ENCODE measurements at places on chromosomes 1 and 21.

GRCh38 chr1:30514137-30514654 is 209.2 kb downstream of the MATN1 start:
- DNase-seq: no peak

DNA sequence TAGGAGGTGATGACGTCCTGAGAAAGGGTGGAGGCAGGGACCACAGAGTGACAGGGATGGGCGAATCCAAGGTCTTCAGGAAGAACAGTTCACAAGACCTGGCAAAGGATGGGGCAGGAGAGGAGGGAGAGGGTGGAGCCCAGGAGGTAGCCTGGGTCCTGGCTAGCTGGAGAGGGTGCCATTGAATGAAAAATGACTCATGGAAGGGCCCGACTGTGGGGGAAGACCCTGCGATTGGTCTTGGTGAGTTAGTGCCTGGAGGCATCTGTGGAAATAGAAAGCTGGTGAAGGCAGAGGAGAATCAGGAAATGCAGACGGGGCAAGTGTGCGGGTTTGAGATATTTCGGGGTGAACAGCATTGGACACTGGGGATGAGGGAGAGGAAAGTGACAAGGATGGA is 60.3 kb upstream of the SLC45A1 start:
- DNase-seq: no peak

GRCh38 chr1:248857749-248858095 is 1.2 kb downstream of the ZNF692 start:
- DNase-seq: no peak

- no peak for DNase-seq
Observed at GRCh38 chr1:202084791-202085681, 37.7 kb upstream of the GPR37L1 start.

GRCh38 chr1:228276174-228276831 is 68.5 kb downstream of the OBSCN start:
- DNase-seq: peak; percentile 14

- DNase-seq: no peak
Observed at GRCh38 chr1:85137660-85138059, 63.2 kb downstream of the SYDE2 start.

DNA sequence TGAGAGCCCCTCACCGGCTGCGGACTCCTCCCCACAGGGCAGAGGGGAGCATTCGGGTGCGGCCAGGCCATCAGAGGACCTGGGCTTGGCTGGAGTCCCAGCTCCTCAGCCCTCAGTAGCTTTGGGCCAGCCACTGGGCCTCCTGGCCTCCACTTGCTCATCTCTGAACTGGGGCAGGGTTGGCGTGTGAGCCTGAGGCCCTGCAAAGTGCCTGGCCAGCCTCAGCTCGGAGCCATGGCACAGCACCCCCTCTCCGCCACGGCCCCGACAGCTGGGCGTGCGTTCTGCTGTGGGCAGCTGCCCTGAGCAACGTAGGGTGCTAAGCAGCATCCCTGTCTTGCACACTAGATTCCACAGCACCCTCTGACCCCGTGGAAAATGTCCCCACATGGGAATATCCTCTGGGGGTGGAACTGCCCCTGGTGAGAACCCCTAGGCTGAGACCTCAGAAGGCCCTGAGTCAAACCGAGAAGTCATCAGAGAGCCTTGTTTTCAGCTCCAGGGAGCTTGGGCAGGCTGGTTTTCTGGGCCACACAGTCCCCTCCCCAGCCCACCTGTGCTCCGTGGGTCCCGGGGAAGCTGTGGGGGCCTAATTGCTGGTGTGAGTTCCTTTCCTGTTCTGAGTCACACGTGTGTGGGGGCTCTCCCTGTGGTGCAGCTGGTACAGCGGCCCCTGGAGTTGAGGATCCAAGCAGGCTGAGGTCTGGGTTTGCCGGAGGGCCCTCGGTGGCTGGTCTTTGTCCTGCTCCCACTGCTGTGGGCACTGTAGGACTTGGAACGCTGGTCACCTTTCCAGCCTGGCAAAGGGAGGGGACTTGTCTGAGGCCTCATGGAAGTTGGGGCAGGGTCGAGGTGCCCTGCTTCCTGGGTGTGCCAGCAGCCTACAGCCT is 24.5 kb downstream of the TP73 start:
- DNase-seq: no peak

GRCh38 chr1:43757343-43758053 is 50.2 kb downstream of the ST3GAL3 start:
- DNase-seq: peak; percentile 32

DNA sequence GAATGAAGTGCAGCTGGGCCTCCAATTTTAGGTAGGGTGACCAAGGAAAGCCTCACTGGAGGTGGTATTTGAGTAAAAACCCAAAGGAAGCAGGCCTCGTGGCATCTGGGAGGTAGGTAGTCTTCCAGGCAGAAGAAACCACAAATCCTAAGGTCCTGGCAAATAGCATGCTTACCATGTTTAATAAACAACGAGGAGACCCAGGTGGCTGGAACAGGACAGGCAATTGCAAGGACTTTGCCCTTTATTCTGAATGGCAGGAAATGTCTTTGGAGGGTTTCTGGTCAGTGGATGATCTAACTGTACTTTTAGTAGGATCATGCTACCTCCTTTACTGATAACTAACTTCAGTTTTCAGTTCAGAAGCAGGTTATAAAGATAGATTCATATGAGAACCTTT is 52.2 kb downstream of the EPB41 start:
- DNase-seq: no peak

DNA sequence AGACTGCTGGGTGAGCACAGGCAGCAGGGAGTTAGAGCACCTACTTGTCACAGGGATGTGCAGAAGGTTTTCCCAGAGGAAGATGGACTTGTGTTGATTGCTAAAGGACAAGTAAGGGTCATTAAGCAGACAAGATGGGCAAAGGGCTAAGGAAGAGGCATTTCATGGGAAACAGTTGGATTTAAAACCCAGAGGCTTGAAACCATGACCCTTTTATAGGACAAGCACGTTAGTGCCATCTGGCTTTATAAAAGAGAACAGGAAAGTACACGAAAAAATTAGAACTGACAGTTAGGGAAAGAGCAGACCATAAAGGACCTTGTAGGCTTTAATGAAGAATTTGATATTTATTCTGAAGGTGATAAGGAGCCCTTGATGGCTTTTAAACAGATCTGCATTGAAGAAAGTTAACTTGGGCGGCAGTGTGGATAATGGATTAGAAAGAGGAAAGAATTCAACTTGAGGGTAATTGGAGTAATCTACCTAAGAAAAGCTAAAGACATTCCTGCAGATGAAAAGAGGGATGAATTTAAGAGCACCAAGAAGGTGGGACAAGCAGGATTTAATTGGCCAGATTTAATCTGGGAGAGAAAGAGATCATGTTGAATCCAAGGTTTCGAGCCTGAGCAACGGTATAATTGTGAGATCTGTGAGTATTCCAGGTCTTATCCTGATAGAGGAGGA is 68.6 kb downstream of the ZC3H11B start:
- no peak for DNase-seq

- no peak for DNase-seq
Observed at GRCh38 chr1:6581561-6582305, 1.9 kb downstream of the ZBTB48 start.

DNA sequence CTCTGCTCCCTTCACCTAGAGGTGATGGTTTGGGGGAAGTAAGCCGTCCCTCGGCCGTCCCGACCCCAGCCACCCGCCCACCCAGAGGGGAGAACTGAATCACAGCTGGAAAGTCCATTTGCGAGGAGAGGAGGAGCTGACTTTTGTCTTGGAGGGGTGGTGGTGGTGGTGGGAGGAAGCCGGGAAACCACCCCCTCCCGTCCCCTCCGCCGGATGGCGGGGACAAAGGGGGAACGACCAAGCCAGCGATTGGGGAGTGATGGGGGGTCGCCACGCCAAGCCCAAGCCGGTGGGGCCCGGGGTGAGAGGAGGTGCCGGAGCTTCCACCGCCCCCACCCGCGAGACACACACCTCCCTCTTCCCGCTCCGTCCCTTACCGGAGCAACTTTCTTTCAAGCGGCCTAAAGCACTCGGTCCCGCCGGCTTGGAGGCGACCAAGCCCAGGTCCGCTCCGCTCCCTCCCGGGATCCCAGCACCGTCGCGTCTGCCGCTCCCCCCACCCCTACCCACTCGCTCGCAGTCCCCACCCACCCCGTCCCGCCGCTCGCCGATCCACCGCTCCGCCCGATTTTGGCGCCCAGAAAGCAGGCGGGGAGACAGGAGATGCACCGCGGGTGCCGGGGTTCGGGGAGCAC is 540 bp downstream of the ARHGEF2 start:
- no peak for DNase-seq

- no peak for DNase-seq
Observed at GRCh38 chr1:29831500-29832117, 595.3 kb downstream of the PTPRU start.

DNA sequence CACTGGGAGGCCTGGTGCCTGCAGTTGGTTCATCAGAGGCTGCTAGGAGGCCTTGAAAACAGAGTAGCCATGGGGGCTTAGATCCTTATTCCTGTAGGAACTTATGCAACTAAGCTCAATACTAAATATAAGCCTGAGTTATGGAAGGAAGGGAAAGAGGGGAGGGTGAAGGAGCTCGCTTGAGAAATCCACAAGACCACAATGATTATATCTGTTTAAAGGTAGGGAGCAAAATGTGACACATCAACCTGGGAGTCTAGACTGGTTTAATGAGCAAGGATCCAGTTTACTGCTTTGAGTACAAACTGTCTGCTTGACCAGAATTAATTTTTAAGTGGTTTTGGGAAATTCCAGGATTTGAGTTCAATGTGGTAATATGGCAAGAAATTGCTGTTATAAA is 20.4 kb upstream of the ANGPTL7 start:
- DNase-seq: no peak

DNA sequence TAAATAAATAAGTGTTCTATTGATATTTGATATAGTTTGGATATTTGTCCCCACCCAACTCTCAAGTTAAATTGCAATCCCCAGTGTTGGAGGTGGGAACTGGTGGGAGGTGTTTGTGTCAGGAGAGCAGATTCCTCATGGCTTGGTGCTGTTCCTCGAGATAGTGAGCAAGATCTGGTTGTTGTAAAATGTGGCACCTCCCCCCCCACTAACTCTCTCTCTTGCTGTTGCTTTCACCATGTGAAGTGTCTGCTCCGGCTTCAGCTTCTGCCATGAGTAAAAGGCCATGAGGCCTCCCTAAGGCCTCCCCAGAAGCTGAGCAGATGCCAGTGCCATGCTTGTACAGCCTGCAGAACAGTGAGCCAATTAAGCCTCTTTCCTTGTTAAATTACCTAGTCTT is 20.8 kb downstream of the FRRS1 start:
- no peak for DNase-seq

- DNase-seq: no peak
Observed at GRCh38 chr1:247089616-247090375, 11.2 kb upstream of the ZNF670 start.

- DNase-seq: no peak
Observed at GRCh38 chr1:176802316-176802715, 339.3 kb downstream of the PAPPA2 start.

DNA sequence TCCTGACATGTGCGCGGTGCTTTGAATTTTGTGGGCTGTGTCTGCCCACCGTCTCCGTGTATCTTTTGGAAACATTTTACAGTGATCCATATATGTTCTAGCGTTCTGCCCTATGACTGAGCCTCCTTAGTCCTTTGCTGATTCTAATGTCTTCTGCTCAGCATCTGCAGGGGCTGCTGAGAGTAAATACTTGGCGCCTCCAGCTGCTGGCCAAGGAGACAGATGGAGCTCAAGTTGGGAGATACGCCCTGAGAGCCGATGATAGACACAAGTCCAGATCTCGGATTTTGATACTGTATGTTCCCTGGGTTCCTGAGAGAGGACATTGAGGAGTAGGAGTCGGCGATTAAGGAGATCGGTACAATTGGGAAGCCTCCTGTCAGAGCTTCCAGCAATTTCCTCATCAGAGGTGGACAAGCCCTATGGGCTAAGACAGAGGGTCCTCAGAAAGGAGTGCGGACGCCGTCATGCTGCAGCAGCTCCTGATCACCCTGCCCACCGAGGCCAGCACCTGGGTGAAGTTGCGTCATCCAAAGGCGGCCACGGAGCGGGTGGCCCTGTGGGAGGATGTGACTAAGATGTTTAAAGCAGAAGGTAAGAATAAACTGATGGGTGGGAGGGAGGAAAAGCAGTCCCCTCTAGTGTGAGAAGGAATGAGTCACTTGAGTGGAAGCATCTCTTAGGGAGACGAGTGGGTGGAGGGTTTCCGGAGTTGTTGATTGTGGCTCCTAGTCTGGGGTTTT is 390 bp downstream of the ZFP69B start:
- peak; percentile 57 for DNase-seq

GRCh38 chr1:56397811-56398231 is 181.5 kb downstream of the PLPP3 start:
- peak; percentile 85 for DNase-seq

GRCh38 chr1:245810789-245811337 is 656.1 kb downstream of the KIF26B start:
- DNase-seq: no peak

DNA sequence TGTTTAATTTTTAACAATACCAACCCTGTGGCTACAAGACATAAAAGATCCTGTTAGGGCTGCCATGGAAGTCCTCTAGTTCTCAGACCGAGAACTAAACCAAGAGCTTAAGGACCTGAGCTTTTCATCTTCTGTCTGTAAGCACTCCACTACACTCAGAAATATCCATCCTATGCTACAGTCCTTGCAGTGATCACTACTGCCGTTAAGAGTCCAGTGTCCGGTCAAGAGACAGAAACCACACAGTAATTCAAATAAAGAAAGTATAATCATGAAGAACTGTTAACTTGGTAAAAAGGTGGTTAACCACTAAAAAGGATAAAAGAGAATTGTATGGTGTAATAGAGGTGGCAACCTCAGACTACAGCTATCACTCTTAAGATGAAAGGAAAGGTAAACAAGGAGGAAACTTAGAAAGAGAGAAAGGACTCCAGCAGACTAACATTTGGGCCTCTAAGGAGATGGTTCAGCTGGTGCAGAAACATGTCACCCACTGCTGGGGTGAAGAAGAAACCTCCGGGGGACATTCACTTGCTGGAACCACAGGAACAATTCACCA is 22.1 kb upstream of the PRDX6 start:
- DNase-seq: no peak

- peak; percentile 65 for DNase-seq
Observed at GRCh38 chr1:24393892-24394291, 19.7 kb downstream of the STPG1 start.

- DNase-seq: no peak
Observed at GRCh38 chr21:37458669-37459276, 92.2 kb downstream of the DYRK1A start.

DNA sequence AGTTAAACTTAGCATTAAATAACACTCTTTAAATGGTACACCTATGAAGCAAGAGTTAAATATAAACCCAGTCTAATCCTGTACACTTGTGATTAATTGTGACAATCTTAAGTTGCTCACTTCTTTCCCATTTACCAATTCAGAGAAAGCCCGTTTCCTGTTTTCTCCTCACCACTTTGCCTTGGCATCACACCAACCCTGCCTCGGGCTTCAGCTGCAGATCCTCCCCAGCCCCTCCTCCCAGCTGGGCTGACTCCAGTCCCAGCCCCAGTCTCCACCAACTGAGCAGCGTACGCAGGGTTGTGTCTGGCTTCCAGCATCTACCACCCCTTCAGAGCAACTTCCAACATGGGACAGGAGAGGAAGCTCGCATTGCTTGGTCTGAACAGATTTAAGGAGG is 4.1 kb downstream of the PYCR2 start:
- peak; percentile 47 for DNase-seq
